ENCODE measurements at places on chromosomes 11 and 22. TPM values are rescaled to one million over a fixed set of nuclear protein-coding genes. Genes with fewer than 3 reads are reported as not detected.

GRCh38 chr11:119107538-119108145, 498 bp downstream of the C2CD2L start:
- DNase-seq: no peak

DNA sequence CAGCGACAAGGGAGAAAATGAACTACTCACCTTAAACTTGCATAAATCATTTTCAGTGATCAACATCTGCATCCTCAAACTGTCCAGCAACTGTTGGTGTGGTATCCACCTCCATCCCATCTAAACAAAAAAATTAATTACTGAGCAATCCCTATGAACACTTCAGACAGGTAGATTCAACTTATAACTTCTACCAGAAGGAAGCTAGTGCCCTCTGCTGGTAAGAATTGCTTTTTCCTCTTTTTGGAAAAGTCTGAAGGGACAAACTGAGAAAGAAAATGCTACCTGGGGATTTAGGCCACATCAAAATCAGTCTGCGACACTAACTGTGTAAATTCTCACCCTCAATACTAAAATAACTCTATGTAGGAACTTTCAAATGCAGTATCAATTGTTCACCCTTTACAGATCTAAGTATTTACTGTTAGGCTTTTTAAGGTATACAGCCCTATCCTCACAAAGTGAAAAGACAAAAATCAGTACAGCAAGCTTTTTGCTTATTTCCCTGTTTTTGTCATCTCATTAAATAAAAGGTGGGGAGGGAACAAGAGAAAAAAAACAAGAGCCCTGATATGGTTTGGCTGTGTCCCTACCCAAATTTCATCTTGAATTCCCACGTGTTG, 17.9 kb downstream of the CLNS1A start:
- peak; percentile 43 for DNase-seq

DNA sequence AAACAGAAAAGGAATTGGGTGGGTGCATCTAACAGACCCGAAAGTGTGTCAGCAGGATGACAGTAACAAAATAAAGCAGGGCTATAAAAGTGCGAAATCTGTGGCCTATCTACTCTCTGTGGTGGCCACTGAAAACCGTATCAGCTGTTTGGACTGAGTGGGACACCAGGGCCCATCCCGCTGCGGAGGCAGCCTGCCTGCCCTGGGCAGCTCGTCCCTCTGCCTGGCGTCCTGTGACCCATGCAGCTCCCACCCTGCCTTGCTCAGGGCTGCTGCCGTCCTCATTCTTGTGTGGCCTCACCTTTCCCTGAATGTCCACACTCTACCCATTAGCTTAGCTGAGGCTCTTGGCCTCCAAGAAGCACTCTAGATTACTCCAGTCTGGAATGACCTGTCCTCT, 30.4 kb downstream of the CARS1 start:
- no peak for DNase-seq

DNA sequence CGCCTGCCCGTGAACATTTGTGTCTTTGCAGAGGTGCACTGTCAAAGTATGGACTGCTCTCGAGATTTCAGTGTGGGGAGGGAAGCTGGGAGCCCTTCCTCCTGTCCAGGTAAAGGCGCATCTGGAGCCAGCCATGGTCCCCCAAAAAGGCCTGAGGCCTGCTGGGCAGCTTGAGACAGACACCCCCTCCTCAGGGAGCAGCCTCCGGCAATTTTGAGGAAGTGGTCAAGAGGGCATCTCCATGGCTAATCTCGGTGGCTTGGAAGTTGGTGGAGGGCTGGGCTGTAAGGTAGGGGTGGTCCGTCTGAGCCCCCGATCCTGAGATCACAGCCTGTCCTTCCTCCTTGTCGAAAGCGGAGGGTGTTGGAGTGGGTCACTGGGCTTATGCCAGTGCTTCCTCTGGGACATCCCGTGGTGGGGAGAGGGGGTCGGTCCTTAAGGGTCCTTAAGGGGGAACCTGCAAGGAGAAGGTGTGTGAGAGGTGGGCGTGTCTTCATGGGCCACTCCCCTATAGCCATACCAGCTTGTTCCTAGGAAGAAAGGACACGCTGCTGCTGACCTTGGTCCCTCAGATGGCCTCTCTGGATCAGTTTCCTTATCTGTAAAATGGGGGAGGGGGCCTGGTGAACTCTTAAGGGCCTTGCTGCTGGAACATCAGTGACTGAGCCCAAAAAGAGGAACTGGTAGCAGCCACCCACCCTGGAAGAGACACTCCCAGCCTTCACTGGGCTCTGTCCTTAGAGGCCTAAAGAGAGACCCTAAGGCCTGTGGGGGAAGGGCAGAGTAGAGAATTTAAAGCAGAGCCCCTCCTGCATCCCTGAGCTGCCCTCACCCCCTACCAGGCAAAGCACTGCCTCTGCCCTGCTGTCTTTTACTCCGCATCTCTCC, 2.6 kb downstream of the KCNC1 start:
- no peak for DNase-seq

DNA sequence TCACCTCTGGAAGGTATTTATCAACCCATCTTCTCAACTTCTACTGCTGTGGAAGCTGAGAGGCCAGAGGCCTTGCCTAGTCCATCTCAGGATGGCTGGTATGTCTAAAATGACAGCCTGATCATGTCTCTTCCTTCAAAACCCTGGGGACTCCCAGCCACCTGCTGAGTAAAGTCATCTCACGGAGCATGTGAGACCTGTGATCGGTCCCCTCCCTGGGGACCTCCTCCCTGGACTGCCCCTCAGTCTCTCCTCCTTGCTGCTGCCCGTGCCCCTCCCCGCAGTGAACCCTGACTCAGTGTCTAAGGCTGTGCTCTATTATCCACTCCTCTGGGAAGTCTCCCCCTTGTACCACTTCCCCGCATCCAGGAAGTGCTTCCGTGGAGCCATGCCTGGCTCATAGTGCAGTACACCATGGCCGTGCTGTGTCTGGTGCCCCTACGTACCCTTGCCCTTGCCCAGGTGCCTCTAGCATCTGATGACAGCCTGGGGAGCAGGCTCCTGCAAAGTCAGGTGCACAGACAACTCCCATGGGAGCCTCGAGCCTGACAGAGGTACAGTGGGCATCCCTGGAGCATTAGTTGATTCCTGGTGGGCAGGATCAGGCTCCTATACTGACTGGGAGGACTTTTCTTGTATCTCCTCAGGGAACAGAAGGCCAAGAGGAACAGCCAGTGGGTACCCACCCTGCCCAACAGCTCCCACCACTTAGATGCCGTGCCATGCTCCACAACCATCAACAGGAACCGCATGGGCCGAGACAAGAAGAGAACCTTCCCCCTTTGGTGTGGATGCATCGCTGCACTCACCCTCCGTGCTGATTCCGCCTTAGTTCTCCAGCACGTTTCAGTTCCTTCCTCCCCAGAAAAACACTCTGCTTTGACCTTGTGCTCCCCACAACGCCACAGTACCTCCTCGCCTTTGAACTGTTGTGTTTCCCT, 13.8 kb downstream of the SMARCB1 start:
- DNase-seq: no peak

DNA sequence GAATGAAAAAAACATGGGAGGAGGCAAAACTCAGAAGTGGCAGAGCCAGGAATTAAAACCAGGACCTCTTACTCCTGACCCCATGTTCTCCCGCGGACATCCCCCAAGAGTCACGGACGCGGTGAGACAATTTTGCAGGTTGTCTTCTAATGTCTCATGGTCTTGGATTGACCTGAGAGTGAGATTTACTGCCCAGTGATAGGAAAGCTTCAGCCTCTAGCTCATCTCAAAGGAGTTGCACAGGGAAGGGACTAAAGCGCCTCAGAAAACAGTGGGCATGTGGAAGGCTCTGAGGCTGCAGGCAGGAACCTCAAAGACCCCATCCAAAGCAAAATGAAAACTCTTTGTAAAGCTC, 197.4 kb downstream of the ADAMTS15 start:
- no peak for DNase-seq

GRCh38 chr11:93747122-93747521, 5.7 kb downstream of the C11orf54 start:
- no peak for DNase-seq

- no peak for DNase-seq
These were observed 135.5 kb downstream of the NOX4 start for GRCh38 chr11:89355646-89356045.

DNA sequence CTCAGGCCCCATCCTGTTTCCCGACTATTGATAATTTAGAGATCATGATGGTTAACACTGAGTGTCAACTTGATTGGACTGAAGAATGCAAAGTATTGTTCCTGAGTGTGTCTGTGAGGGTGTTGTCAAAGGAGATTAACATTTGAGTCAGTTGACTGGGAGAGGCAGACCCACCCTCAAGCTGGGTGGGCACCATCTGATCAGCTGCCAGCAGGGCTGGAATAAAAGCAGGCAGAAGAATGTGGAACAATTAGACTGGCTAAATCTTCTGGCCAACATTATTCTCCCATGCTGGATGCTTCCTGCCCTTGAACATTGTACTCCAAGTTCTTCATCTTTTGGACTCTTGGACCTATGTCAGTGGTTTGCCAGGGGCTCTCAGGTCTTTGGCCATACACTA, 1170.0 kb upstream of the CNTN5 start:
- DNase-seq: no peak

- no peak for DNase-seq
These were observed 136.8 kb downstream of the KIF18A start for GRCh38 chr11:27971171-27971570.

GRCh38 chr22:25992331-25992730, 176.9 kb upstream of the SEZ6L start:
- DNase-seq: no peak

GRCh38 chr11:16784666-16785065, 46.2 kb downstream of the C11orf58 start:
- no peak for DNase-seq

DNA sequence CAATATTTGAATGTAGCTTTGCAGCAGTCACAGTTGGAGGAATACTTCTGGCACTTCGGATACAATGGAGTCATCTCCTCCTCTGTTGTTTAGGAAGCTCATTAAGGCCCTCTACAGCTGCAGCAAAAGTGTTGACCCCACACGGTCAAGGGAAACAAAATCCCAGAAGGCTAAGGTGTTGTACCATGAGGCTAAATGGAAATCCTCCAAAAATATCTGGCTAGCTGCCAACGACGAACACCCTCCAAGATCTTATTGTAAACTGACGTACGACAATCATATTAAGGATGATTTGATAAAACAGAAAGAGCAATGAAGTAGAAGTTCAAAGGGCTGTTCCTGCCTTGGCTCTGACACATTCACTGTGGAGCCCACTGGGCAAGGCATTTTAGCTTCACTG, 4.0 kb downstream of the POGLUT3 start:
- no peak for DNase-seq

DNA sequence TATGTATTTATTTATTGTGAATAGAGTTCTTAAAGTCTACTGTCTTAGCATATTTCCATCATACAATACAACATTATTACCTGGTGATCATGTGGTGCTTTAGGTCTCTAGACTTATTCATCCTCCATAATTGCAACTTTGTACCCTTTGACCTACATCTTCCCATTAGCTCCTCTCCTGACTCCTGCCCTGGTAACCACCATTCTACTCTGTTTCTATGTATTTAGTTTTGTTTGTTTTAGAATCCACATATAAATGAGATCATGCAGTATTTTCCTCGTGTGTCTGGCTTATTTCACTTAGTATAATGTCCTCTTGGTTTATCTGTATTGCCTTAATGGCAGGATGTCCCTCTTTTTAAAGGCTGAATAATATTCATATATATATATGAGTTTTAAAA, 22.7 kb downstream of the NCAM1 start:
- DNase-seq: no peak

- peak; percentile 11 for DNase-seq
These were observed 180.0 kb upstream of the C11orf58 start for GRCh38 chr11:16558494-16558893.

DNA sequence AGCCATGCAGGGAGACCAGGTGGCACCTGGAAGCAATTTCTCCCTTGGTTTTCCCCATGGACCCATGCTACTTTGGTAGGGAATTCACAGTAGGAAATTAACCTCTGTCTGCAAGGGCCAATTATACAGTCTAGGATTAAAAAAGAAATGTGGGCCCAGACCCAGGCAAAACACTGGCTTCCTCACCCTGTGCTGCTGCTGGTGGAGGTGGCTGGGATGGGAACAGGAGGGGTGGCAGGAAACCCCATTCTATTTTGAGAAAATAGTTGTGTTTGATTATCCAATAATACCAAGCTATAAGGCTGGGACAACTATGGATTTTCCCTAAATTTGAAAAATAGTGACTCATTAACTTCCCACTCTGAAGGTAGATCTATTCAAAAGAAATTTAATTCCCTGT, 417.0 kb upstream of the NARS2 start:
- no peak for DNase-seq

- DNase-seq: no peak
These were observed 36.7 kb downstream of the SPATA19 start for GRCh38 chr11:133808393-133809140.

- no peak for DNase-seq
These were observed 230.2 kb downstream of the METTL15 start for GRCh38 chr11:28338371-28338770.

DNA sequence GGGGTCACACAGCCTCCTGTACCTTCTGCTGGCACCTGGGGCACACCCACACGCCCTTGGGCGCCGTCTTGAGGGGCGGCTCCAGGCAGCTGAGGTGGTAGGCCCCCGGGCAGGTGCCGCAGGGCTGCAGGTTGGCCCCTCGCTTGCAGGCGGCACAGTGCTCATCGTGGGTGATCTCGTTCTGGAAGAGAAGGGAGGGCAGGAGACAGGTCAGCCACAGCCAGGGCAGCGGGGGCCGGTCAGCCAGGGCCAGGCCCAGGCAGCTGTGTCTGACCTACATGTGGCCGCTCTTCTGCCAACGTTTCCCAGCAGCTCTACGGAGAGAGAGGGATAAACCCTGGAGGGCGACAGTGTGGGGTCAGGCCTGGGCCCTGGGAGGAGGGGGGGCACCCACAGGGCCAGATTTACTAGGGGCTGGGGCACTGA, 121.9 kb downstream of the PHF21B start:
- DNase-seq: no peak

GRCh38 chr11:199782-200181, 6.9 kb downstream of the SCGB1C1 start:
- DNase-seq: no peak

GRCh38 chr11:10878408-10879214, 20.8 kb upstream of the ZBED5 start:
- peak; percentile 37 for DNase-seq

DNA sequence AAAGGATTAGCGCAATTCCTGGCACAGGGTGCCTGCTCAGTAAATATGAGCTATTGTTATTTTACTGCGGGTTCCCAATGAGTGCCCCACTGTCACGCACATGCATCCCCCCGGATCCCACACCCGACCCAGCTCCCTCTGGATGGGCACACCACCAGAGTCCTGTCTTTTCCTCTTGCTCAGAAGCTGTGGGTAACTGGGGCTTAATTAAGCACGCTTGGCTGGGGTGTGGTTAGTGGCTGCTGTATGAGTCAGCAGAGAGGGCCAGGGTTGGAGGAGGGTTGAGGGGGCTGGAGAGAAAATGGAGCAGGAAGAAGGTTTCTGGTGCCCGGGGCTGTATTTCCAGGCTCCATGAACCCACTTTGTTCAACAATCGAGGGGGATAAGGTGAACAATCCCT, 30.3 kb upstream of the NECTIN1 start:
- no peak for DNase-seq

Gene BARX2
- polyA plus RNA-seq: 0.77 TPM

Gene PHLDB1
- polyA plus RNA-seq: 185 TPM

Gene APOA1
- 179 TPM for polyA plus RNA-seq

Gene OR8A1
- not detected for polyA plus RNA-seq

Gene SIRT3
- polyA plus RNA-seq: 30.6 TPM

Gene PDGFD
- polyA plus RNA-seq: 18.1 TPM

Gene TNRC6B
- polyA plus RNA-seq: 16.7 TPM
